Natural killer cell (primary cell): ENCODE measurements at places on chromosomes 13 and 19. TPM values are rescaled to one million over a fixed set of nuclear protein-coding genes. Genes with fewer than 3 reads are reported as not detected.

GRCh38 chr13:18959996-18960395 lies 221.6 kb downstream of the TUBA3C start:
- no peak for DNase-seq

- DNase-seq, result no peak
These were observed 5.8 kb downstream of the KIRREL2 start for GRCh38 chr19:35862528-35862927.

GRCh38 chr19:4371247-4372164 lies 28.1 kb downstream of the MPND start:
- DNase-seq, result no peak

GRCh38 chr19:29962793-29963192 lies 20.8 kb downstream of the URI1 start:
- DNase-seq, result no peak

GRCh38 chr19:39334444-39334976 lies 1.3 kb downstream of the GMFG start:
- DNase-seq, result no peak

- DNase-seq, result peak; percentile 35
These were observed 8.0 kb upstream of the POU2F2 start for GRCh38 chr19:42140125-42140754.

GRCh38 chr19:5559804-5560133 lies 8.0 kb downstream of the TINCR start:
- DNase-seq, result no peak

- no peak for DNase-seq
These were observed 9.1 kb downstream of the SERP2 start for GRCh38 chr13:44382635-44383145.

- no peak for DNase-seq
These were observed 942.4 kb upstream of the PCDH20 start for GRCh38 chr13:62357887-62358645.

DNA sequence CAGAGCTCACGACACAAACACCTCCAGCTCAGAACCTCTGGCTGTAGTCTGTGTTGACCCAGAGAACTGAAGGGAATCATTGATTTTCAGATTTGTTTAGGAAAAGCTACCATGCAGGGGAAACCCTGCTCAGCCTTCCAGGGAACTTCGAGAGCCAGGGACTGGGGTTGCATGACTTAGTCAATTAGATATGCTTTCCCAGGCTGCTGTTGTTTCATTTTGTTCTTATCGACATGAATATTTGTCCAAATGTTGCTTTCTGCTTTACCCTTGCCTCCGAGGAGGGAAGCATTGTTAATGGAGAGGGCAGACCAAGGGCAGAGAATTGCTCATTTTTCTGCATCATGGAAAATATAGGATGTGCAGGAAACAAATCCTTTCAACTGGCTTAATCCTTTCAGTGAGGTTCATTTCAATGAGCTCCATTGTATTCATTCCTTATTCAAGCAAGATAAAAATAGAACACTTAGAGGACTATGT lies 82.5 kb downstream of the KLF5 start:
- no peak for DNase-seq

DNA sequence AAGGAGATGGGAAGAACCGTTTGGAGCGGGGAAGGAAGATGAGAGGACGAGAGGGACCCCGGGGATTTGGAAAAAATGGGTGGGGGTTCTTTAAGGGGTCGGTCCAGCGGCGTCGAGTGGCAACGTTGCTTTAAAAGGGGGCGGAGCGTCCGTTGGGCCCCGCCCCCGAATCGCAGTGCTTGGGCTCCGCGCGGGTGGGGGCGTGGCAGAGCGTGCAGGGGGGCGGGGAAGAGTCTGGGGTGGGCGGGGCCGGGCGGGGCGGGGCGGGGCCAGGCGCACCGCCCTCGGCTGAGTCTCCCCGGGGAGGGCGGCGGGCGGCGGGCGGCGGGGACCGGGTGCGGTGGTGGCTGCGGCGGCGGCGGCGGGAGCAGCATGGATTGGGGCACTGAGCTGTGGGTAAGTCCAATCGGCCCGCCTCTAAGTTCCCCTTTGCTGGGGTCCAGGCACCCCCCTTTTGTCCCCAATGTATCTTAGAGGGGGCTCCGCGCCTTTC lies at the start of gene TRIP10:
TRIP10 (plus strand) TSS at position 291 of the 493 bp plus-strand sequence; CDS start at position 373, 82 bp downstream.
- DNase-seq, result peak; percentile 91

- DNase-seq, result peak; percentile 23
These were observed 5.0 kb upstream of the EML2 start for GRCh38 chr19:45643927-45644771.

GRCh38 chr13:99883805-99884204 lies 87.8 kb downstream of the ZIC5 start:
- DNase-seq, result no peak

- DNase-seq, result peak; percentile 56
These were observed 294.2 kb downstream of the ZNF536 start for GRCh38 chr19:30666301-30666803.

DNA sequence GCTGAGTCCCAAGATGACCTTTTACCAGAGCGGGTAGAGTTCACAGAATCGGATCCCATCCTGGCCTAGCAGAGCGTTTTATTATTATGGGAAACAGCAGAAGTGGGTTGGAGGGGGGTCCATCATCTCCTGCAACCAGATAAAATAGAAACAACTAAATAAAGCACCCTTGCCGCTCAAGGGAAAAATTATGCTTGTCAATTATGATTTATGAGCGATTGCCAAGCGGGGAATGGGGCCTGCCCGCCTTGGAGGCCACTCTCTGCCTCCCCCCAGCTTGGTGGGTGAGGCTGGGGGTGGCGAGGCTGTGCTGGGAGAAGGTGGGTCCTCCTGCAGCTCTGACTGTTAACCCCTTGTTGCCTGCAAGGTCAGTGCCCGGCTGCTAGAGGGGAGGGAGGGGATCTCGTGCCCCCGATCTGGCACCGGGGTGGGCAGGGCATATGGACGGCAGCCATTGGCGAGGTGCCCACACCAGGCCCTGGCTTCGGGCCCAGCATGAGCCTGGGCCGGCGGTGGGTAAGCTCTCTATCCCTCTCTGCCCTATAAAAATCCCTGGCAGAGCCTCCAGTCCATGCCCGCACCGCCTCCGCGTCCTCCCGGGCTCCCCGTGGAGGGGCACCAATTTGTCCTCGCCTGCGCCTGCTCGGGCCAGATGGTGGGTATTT lies 129.1 kb downstream of the URI1 start:
- no peak for DNase-seq

DNA sequence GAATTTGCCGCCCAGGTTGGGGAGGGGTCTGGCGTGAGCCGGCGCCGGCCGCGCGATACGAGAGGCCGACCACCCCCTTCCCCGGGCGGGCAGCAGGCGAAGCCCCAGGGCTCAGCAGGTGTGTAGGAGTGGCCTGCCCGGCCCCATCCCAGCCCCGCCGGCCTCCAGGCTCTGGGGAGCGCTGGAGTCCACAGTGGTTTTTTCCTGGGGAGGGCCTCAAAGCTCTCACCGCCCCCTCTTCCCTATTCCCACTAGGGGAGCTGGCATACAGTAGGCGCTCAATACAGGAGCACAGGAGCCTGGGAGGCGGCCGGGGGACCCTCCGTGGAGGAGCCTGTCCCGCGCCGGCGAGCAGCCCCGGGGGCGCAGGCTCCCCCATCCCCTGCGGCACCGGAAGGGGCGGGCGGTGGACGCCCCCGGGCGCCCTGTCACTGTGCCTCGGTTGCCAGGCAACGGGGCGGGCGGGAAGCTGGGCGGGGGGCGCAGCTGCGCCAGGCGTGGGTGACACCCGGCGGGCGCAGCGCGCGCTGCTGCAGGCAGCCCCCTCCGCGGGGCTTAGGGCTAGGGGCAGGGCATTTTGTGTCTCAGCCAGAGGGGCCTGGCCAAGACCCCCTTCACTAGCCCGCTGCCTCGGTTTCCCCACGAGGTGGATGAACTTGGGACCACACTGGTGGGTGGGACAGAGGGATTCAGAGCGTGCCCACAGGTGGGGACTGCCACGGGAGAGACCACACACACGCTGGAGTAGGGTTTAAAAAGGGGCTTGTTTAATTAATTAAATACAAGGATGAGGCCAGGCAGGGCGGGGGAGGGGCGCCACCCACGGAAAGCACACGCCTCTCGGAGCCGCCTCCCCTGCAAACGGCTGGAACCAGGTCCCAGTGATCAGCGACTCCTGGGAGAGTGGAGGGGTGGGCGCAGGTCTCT lies 3.6 kb upstream of the REXO1 start:
- peak; percentile 87 for DNase-seq

DNA sequence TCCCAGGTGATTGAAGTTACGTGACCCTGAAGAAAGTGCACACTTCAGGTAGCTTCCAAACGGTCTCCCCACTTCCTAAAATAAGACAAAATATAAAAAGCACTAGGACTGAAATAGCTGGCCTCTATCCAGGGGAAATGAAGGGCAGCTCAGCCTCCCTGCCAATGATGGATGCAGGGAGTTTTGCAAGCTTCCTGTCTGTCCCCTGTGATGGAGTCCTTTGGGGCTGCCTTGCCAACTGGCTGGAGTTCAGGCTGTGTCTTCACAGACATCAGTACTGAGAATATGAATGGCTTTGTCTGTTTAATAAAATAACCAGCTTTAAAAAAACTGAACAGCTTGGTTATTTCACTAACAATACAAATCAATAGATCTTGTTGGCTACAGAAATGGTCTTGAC lies 101.4 kb upstream of the GPR12 start:
- no peak for DNase-seq

DNA sequence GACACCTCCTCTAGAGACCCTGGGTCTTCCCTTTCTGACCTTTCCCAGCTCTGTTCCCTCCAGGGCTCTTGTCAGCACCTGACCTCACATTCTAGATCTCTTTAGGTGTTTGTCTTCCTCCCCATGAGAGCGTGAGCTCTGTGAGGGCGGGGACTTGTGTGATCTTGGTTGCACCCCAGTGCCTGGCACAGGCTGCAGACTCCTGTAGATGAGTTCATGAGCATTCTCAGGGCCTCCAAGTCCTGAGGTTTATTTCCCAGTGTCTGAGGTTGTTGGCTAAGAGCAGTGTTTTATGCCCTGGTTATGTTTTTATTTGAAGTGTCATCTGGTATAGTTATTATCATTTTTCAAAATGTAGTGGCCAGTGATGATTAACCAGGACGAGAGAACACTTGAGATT lies 596 bp downstream of the CEACAM4 start:
- no peak for DNase-seq

DNA sequence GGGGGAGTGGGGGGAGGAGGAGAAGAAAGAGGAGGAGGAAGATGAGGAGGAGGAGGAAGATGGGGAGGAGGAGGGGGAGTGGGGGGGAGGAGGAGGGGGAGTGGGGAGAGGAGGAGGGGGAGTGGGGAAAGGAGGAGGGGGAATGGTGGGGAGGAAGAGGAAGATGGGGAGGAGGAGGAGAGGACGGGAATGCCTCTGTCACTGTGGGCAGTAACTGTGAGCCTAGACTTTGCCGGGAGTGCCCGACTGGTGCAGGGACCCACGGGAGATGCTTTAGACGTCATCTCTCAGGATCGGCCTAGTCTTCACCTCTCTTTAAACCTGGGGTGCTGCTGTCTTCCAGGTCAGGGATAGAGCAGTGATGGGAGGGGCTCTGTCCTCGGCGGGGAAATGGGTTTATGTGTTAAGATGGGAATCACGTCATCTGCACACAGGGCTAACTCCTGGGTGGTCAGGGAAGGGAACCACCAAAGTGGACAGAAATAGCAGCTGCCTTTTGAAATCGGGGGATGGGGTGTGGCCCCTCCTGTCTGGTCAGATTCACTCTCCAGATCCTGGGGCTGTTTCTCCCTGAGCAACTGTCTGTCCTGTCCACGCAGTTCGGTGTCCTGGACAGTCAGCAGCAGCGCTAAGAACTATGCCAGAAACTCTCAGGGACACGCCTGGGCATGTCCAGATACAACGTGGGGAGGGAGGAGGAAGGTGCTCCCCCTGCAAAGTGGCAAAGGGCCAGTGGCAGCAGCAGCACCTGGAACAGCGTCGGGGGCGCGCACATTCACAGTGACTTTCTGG lies 26.9 kb downstream of the GAS6 start:
- DNase-seq, result no peak

DNA sequence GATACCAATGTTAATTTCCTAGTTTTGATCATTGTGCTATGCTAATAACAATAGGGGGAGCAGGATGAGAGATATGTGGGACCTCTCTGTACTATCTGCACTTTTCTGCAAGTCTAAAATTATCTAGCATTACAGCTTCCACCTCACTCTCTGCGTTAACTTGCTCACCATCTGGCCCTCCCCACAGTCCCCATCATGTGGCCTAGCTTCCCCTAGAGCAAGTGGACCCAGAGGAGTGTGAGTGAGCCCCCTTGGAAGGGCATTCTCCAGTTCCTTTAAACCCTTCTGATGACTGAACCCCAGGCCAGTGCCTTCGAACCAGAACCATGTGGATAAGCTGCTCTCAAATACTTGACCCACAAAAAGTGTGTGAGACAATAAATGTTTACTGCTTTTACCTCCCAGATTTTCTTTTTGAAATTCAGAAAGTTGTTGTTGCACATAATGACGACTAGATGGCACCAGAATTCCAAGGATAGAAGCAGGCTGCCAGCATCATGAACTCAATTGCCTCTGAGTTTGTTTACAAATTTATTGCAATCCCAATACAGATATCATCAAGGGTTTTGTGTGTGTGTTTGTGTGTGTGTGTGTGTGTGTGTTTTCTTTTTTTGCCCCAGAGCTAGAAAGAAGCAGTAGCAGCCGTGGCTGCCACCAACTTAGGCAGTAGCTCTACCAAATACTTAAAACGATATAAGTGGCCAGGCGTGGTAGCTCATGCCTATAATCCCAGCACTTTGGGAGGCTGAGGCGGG lies 49.0 kb upstream of the ZNF780A start:
- peak; percentile 81 for DNase-seq

DNA sequence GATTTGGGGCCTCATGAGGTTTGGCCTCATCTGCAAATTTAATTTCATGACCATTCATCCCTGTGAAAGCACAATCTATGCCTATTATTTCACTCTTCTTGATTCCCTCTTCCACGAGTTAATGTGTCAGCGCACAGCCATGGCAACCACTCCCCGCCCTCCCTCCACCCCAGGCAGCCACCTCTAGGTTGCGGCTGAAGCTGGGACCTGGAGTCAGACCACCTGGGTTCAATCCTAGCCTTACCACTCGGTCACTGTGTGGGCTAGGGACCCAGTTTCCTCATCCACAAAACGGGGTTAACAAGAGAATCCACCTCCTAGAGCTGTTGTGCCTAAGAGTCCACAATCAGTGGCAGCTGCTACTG lies 9.8 kb downstream of the CHST8 start:
- no peak for DNase-seq

GRCh38 chr13:106530980-106531481 lies 4.4 kb downstream of the EFNB2 start:
- no peak for DNase-seq

CCDC8 gene
- total RNA-seq, result not detected

CYP4F2 gene
- total RNA-seq, result 0.75 TPM

ATP4A gene
- total RNA-seq, result not detected

TEX26 gene
- total RNA-seq, result not detected

IL12RB1 gene
- 105 TPM for total RNA-seq

RASAL3 gene
- 283 TPM for total RNA-seq

FFAR1 gene
- not detected for total RNA-seq
